Renal cortical epithelial cell (primary cell): ENCODE measurements at places on chromosomes 12 and 14. TPM values are rescaled to one million over a fixed set of nuclear protein-coding genes. Genes with fewer than 3 reads are reported as not detected.

DNA sequence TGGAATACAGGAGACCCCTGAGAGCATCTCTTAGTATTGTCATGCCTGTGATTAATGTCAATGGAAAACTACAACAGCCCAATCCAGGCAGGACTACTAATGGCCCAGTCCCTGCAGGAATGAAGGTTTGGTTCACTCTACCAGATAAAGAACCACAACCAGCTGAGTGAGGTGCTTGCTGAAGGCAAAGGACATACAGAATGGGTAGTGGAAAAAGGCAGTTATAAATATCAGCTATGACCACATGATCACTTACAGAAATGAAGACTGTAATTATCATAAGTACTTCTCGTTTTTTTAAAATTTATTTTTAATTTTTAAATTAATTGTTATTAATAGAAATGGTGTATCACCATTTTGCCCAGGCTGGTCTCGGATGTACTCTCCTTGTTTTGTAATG lies 17.2 kb upstream of the LPCAT3 start:
- no peak for DNase-seq

DENR gene
- total RNA-seq = 46.7 and 64.9 TPM in 2 replicates

IGF1 gene
- total RNA-seq = 0.35 TPM in 1 of 2 replicates, not detected in the other

DNA sequence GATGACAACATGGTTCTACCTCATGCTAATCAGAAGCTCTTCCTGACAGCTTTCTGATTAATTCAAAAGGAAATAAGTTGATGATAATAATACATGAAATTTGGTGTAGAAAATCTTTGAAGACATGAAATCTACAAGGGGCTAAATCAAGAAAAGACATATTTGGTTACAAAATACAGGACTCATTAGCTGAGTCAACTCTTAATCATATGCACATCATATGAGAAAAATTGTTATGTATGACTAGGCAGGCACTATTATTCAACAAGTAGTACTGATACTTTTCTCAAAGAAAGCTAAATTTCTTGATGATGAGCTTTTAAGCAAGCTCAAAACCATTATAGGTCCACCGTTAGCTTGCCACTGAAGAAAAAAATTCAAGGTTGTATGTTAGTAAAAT lies 7.1 kb downstream of the ABCC9 start:
- no peak for DNase-seq

DNA sequence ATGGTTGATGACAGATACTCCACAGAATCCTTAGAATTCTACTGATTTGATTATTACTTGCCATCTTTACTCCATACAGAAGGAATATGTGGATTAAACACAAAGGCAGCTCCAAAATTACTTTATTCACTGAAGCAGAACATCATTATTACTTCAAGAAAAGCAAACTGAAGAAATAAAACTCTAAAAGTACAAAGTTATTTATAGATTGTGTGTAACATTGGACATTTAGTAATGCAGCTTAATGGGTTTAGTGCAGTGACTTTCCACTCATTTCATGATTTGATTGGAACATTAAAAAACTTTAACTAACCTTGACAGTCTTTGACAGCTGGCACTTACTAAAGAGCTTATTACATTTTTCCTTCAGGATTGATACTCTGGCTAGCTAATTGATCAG lies 59.0 kb upstream of the ATP2A2 start:
- peak; percentile 52 for DNase-seq

STX2 gene
- total RNA-seq = 43.4 and 54.4 TPM in 2 replicates

PTGR2 gene
- 7.6 and 13.4 TPM in 2 replicates for total RNA-seq

TAS2R43 gene
- total RNA-seq = 0.52 TPM in 1 of 2 replicates, not detected in the other

DNA sequence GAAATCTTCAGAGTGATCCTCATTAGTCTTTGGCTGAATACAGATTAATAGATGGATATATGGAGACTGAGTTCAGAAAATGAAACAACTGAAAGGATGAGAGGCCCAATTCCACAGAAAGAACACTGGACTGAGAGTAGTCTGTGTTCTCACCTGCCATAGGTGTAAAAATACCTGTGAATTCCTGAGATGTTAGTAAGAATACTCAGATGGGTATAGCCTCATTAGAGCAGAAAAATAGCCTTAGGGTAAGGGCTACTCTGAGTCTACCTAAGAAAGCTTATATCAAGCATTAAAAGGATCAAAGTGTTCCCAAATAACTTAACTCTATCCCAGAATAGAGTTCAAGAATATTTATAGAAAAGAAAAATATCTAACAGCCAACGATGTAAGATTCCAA lies 1510.3 kb upstream of the SEL1L start:
- DNase-seq = peak; percentile 0

GRCh38 chr12:55725556-55725955 lies 3.3 kb downstream of the CD63 start:
- no peak for DNase-seq
